Upper lobe of right lung (tissue), 1 donor: ENCODE measurements at places on chromosomes 7 and 10. TPM values are rescaled to one million over a fixed set of nuclear protein-coding genes. Genes with fewer than 3 reads are reported as not detected.

GRCh38 chr7:155382802-155383171 lies 75.1 kb upstream of the EN2 start:
- peaks cover 23% of the 10 kb centered on the region for H3K4me1 ChIP-seq
- H3K36me3 ChIP-seq, result no peaks in the 10 kb centered on the region

- H3K4me1 ChIP-seq, result peaks cover 13% of the 10 kb centered on the region
- H3K4me3 ChIP-seq, result no peak overlapping the region
- H3K27me3 ChIP-seq, result no peaks in the 10 kb centered on the region
- H3K27ac ChIP-seq, result no peak overlapping the region
Measured at GRCh38 chr10:4655879-4656278, 170.1 kb upstream of the AKR1E2 start.

- H3K27ac ChIP-seq, result no peak overlapping the region
- no peaks in the 10 kb centered on the region for H3K4me1 ChIP-seq
- DNase-seq, result no peak
- no peaks in the 10 kb centered on the region for H3K36me3 ChIP-seq
Measured at GRCh38 chr7:10646194-10646593, 327.5 kb upstream of the PHF14 start.

- no peaks in the 10 kb centered on the region for H3K4me1 ChIP-seq
- H3K27me3 ChIP-seq, result no peaks in the 10 kb centered on the region
- no peak overlapping the region for H3K27ac ChIP-seq
- H3K4me3 ChIP-seq, result no peak overlapping the region
Measured at GRCh38 chr7:55275291-55276200, 89.6 kb upstream of the LANCL2 start.

- DNase-seq, result no peak
- no peaks in the 10 kb centered on the region for H3K27me3 ChIP-seq
- no peak overlapping the region for H3K27ac ChIP-seq
- no peaks in the 10 kb centered on the region for H3K4me1 ChIP-seq
- H3K4me3 ChIP-seq, result no peak overlapping the region
Measured at GRCh38 chr10:109721453-109722064, 201.8 kb downstream of the XPNPEP1 start.

GRCh38 chr10:11594589-11595394 lies 16.7 kb downstream of the USP6NL start:
- no peak for DNase-seq
- H3K27me3 ChIP-seq, result no peaks in the 10 kb centered on the region
- H3K27ac ChIP-seq, result no peak overlapping the region

- H3K27me3 ChIP-seq, result no peaks in the 10 kb centered on the region
- no peak overlapping the region for H3K4me3 ChIP-seq
- peaks cover 13% of the 10 kb centered on the region for H3K4me1 ChIP-seq
Measured at GRCh38 chr7:150986099-150986512, 4.7 kb upstream of the NOS3 start.

The HOXA6 gene
- total RNA-seq, result 6.5 TPM
